ENCODE measurements at places on chromosomes 5 and 9. TPM values are rescaled to one million over a fixed set of nuclear protein-coding genes. Genes with fewer than 3 reads are reported as not detected.
A peak's percentile ranks its signal among the peaks of the same experiment; 100 is the strongest.

The OR1J2 gene
- not detected for total RNA-seq

- no peaks in the 10 kb centered on the region for H3K36me3 ChIP-seq
- no peak for DNase-seq
- no peaks in the 10 kb centered on the region for H3K4me1 ChIP-seq
Observed at GRCh38 chr5:131825404-131826013, 28.7 kb upstream of the FNIP1 start.

DNA sequence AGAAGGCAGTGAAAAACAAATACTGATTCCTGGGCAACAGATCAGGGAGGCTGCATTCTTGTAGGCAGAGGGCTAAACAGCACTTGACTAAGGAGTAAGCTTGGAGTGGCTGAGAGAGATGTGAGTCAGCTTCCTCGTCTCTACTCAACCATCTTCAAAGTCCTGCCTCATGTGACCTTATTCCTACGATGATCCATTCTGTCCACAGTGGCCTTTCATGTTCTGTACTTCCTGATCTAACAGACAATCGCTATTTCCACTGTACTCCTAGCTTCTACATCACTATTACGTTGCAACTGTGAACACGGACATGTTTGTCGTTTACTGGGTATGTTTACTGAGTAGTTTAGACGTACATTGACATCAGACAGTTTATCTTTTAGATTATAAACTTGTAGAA is 365.4 kb downstream of the ARL15 start:
- H3K4me1 ChIP-seq: no peaks in the 10 kb centered on the region
- no peak overlapping the region for H3K27ac ChIP-seq
- no peaks in the 10 kb centered on the region for H3K27me3 ChIP-seq
- no peaks in the 10 kb centered on the region for H3K36me3 ChIP-seq
- no peak for DNase-seq
- H3K4me3 ChIP-seq: no peak overlapping the region

- H3K27ac ChIP-seq: peak within 1 kb of the TSS; percentile 97
- DNase-seq: no peak
- H3K36me3 ChIP-seq: no peaks in the 10 kb centered on the region
- peak within 1 kb of the TSS; percentile 95 for H3K4me3 ChIP-seq
- H3K27me3 ChIP-seq: no peaks in the 10 kb centered on the region
Observed at GRCh38 chr9:126860077-126860756, at the start of gene ZBTB34. Gene ZBTB34, plus strand, starts transcription at chr9:126860639. Its CDS starts 18,761 bp downstream, at chr9:126879400.

- no peak for DNase-seq
- H3K27ac ChIP-seq: no peak overlapping the region
- H3K4me1 ChIP-seq: no peaks in the 10 kb centered on the region
Observed at GRCh38 chr5:137316346-137316736, 182.8 kb downstream of the SPOCK1 start.

GRCh38 chr5:162288647-162289296 is 221.2 kb downstream of the GABRG2 start:
- H3K4me3 ChIP-seq: no peak overlapping the region
- H3K4me1 ChIP-seq: no peaks in the 10 kb centered on the region

GRCh38 chr9:121454972-121455371 is 44.7 kb downstream of the GGTA1 start:
- no peaks in the 10 kb centered on the region for H3K27me3 ChIP-seq
- H3K4me3 ChIP-seq: no peak overlapping the region
- no peaks in the 10 kb centered on the region for H3K4me1 ChIP-seq
- no peak for DNase-seq
- H3K27ac ChIP-seq: no peak overlapping the region

- H3K27me3 ChIP-seq: no peaks in the 10 kb centered on the region
- H3K27ac ChIP-seq: peak overlapping the region; percentile 75
- no peaks in the 10 kb centered on the region for H3K36me3 ChIP-seq
- H3K4me3 ChIP-seq: no peak overlapping the region
Observed at GRCh38 chr5:93622240-93622885, 39.3 kb downstream of the NR2F1 start.

DNA sequence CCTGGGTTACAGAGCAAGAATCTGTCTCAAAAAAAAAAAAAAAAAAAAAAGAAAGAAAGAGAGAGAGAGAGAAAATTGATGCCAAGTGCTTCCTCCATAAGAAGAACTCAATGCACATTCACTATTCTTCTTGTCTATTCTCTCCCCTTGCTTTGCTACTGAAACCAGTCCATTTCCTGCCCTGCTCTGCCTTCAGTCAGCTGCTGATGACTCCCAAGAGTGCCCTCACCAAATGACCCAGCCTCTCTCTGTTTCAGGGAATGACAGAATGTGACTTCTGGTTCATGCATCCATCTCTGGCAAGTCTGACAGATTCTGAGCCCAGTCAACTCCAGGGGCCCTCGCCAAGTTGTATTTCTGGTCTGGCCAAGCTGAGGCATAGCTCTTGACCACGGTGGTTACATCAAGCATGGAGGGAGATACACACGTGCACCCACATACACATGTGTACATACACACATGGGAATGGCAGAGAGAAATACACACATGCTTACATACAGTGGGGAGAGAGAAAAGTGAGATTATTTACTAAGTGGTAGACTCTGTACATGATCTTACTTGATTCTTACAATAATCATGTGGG is 106.2 kb downstream of the NSG2 start:
- H3K27ac ChIP-seq: no peak overlapping the region
- H3K4me3 ChIP-seq: no peak overlapping the region
- H3K4me1 ChIP-seq: no peaks in the 10 kb centered on the region
- H3K27me3 ChIP-seq: no peaks in the 10 kb centered on the region
- DNase-seq: no peak

DNA sequence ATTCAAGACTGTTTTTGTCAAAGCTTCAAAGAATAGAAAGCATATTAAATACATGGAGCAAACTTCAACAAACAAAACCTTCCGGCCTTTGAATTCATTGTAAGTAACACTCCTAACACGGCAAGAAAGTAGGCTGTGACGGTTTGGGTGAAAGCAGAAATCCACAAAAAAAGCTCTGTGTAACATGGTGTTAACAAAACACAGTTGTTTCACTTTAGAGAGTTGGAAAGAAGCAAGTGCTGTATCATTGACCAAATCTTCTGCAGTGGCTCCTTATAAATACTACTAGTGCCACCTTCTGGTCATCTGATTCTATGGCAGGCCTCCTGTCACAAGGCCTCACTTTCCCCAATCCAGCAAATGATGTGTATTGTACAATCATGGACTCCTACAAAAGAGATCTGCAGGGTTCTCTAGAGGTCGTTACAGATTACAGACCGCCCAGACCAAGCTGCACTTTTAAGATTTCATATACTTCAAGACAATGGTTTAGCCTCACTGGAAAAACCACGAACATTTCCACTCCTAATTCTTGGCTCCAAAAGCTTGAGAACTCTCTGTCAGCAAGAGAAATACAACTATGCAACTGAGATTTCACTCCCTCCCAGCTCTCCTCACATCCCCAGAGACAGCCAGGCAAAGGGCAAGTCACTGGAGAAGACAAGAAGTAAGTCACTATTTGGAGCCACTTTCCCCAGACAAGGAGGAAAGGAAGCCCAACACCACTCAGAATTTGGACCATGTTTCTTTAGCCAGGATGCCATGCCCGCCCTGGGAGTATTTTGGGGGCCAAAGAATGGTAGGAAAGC is 196.2 kb downstream of the DTWD2 start:
- H3K27ac ChIP-seq: no peak overlapping the region
- DNase-seq: peak; percentile 28
- H3K4me1 ChIP-seq: no peaks in the 10 kb centered on the region
- H3K27me3 ChIP-seq: no peaks in the 10 kb centered on the region
- no peak overlapping the region for H3K4me3 ChIP-seq

DNA sequence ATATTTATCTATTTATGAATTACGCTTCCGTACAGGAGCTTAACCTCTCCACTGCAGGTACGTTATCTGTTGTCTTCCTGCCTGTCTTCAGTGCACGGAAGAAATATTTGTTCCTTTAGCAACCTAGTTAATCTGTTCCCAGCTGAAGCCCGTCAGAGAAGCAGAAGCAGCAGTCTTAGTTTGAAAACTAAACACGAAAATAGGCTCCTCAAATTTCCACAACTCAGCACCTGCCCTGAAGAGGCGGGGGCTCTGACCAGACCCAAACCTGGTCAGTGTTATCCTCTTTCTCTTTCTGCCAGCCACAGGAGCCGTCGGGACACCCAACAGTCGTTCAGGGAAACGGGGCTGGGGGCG is 462 bp downstream of the NUDCD2 start:
- DNase-seq: no peak
- H3K27me3 ChIP-seq: no peaks in the 10 kb centered on the region
- no peaks in the 10 kb centered on the region for H3K4me1 ChIP-seq
- peak overlapping the region; percentile 97 for H3K27ac ChIP-seq
- peak overlapping the region; percentile 68 for H3K4me3 ChIP-seq

GRCh38 chr5:42566652-42567295 is 143.5 kb downstream of the GHR start:
- DNase-seq: no peak
- H3K27ac ChIP-seq: no peak overlapping the region
- H3K27me3 ChIP-seq: no peaks in the 10 kb centered on the region
- no peak overlapping the region for H3K4me3 ChIP-seq
- no peaks in the 10 kb centered on the region for H3K36me3 ChIP-seq

GRCh38 chr9:113775749-113776148 is 100.4 kb upstream of the ZNF618 start:
- no peak for DNase-seq
- H3K4me3 ChIP-seq: no peak overlapping the region
- no peaks in the 10 kb centered on the region for H3K36me3 ChIP-seq
- no peaks in the 10 kb centered on the region for H3K27me3 ChIP-seq
- H3K27ac ChIP-seq: no peak overlapping the region

DNA sequence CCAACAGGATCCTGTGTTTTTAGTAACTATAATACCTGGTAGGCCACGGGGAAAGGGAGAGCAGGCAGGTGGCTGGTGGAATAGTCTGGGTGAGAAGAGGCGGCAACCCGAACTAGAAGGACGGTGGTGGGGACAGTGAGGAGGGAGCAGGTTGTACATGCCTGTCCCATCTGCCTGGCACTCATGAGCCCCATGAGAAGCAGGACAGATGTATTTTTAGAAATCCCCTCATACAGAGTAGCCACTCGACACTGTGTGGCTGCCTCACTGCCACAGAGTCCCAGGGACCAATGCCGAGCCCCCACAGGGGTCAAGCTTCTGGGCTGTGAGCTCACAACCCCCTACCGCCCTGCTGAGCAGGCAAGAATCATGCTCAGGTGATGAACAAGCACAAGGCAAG is 136.6 kb downstream of the SEC61B start:
- no peaks in the 10 kb centered on the region for H3K4me1 ChIP-seq
- no peaks in the 10 kb centered on the region for H3K36me3 ChIP-seq
- H3K27me3 ChIP-seq: peaks cover 9% of the 10 kb centered on the region
- no peak overlapping the region for H3K27ac ChIP-seq
- DNase-seq: no peak
